Fibroblast of skin of left biceps (primary cell): ENCODE measurements at places on chromosomes 1 and 21.

DNA sequence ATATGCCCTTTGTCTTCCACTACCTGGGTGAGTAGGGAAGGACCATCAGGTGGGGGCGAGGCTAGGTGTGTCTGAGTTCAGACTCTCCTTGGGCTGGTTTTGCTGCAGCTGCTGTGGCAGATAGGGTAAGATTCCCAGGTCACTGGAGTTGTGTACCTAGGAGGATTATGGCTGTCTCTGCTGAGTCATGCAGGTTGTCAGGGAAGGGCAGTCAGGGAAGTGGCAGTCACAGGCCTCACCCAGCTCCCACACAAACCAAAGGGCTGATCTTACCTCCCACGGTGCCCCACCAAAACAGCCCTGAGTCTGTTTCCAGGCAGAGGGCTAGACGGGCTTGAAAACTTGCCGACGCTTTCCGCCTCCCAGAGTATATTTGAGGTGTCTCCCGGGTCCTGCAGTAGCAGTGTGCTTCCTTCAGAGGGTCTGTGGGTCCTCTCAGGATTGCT, 201.6 kb upstream of the PLXNA2 start:
- no peak for DNase-seq

DNA sequence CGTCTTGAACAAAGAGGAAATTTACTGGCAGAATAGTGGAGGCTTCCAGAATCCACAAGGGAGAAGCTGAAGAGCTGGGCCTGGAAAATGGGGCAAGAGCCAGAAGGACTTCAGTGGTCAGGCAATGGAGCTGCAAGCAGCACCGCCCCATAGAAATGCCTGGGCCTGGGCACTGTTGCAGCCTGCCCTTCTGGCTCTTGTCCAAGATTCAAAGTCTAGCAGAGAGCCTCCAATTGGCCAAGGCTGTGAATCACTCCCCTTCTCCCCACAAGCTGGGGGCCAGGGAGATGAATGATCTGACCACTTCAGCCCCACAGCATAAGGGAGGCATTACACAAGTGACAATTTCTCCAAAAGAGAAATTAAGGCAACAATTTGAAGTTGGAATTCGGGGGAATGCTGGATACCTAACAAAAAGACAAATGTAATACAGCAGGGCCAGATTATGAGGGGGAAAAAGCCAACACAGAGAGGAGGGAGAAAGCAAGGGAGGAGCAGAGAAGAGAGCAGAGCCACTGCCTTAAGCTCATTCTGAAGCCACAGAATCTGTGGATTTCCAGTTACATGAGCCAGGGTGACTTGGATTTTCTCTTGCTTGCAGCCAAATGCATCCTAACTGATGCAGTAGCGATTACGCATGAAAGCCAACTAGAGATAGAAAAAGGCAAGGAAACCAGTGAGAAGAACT, 80.3 kb downstream of the LRIG2 start:
- DNase-seq, result no peak

GRCh38 chr1:62209931-62210595, 15.4 kb downstream of the L1TD1 start:
- DNase-seq, result no peak

- DNase-seq, result no peak
Observed at GRCh38 chr1:184506481-184506880, 119.7 kb downstream of the C1orf21 start.

DNA sequence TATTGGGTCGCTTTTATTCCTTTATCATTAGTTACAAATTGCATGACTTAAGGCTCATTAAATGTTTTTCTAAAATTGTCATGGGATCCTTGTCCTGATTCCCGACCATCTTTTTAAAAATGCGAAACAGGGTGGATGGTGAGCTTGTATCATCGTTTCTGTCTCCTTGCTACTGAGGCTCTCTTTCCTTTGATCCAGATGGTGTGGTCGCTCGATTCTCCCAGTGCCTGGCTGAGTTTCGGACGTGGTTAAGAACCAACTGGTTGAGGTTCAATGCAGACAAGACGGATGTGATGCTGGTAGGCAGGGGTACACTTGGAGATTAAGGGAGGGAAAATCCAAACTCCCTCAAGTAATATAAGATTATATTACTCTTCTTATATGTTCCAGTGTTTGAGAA, 1.2 kb downstream of the MIER1 start:
- no peak for DNase-seq

DNA sequence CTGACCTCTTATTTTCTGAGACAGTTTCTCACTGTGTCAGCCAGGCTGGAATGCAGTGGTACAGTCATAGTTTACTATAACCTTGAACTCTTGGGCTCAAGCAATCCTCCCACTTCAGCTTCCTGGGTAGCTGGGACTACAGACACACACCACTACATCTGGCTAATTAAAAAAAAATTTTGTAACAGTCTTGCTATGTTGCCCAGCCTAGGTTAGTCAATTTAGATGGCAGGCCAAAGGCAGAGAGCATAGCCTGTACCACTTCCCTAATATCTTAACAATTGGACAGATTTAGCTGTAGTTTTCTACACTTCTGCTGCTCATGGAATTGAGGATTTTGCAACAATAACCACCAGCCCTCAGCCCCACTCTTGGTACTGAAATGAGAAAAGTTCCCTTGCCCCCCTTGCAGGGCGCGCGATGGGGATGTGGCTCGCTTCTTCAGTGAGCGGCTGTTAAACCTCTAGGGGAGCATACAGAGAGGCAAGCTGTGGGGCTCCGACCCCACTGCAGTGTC, 34.9 kb upstream of the PTGFRN start:
- no peak for DNase-seq

- peak; percentile 62 for DNase-seq
Observed at GRCh38 chr1:100730130-100730529, 10.6 kb downstream of the VCAM1 start.

GRCh38 chr1:197688233-197688632, 87.0 kb downstream of the DENND1B start:
- no peak for DNase-seq

GRCh38 chr1:219066631-219067349, 106.9 kb upstream of the LYPLAL1 start:
- no peak for DNase-seq

- no peak for DNase-seq
Observed at GRCh38 chr1:209157546-209158249, 425.8 kb upstream of the CAMK1G start.

GRCh38 chr1:7784492-7785071, 491 bp downstream of the PER3 start:
- no peak for DNase-seq

DNA sequence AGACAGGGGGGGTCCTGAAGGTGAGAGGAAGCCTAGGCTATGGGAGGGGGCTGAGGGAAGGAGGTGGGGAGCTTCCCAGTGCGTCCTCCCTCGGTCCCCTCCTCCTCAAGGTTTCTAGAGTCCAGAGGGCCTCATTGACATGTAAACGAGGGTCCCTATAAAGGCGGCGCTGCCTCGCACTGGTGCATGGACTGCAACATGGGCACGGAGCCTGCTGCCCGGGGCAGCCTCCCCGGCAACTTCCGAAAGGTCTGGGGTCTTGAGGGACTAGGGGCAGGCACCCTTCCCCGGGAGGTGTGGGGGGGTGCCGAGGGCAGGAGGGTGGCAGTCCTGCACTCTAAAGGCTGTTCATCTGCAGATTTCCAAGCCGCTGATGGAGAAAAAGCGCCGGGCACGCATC, at the start of gene HES3:
TSS of gene HES3 (plus strand) at position 187 of the 400 bp plus-strand sequence. CDS start at position 374, 187 bp downstream.
- DNase-seq, result no peak

GRCh38 chr1:1267488-1268283, 6.0 kb downstream of the UBE2J2 start:
- no peak for DNase-seq

GRCh38 chr1:226778657-226779058, 39.6 kb upstream of the ITPKB start:
- peak; percentile 25 for DNase-seq

DNA sequence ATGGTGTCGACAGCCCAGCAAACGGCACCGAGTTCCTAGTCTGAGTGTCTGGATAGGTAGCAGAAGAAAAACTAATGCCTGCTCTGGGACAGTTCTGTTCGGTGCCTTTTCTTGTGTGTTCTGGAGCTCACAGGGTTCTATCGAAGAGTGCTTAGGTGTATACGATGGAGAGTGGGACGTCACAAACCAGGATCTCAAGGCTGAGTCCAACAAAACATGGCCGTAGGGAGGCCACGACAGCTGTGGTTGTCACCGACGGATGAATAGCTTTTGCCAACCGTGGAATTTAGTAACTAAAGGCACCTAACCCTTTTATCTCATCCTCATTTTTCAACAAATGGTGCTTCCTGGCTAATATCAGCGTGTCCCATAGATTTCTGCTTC, 635 bp upstream of the SYNJ1 start:
- DNase-seq, result no peak

DNA sequence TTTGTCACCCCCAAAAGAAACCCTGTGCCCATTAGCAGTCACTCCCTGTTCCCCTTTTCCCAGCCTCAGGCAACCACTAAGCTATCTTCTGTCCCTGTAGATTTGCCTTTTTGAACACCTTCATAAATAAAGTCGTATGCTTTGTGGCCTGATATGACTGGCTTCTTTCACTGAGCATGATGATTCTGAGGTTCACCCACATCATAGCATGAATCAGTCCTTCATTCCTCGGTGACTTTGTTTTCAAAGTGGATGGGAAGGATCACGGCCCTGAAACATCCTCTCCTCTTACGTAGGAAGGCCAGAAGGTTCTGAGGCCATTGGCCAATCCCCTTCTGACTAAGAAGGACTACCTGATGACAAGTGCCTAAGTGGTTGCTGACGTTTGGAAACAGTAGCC, 39.1 kb downstream of the NIPAL3 start:
- DNase-seq, result no peak

DNA sequence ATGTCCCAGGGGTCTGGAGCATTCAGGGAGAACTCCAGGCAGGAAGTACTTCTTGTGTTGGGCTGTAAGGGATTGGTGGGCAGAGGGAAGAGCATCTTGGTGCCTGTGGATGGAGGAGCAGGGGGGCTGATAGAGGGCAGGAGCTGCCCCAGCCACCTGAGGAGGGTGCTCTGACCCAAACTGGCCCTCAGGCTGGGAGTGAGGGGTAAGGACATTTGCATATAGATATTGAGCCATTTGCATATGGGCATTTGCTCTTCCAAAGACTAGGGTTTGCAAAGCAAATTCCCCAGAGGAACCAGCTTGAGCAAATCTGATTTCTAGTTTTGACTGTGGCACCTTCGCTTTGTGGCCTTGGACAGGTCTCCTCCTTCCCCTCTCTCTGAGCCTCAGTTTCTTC, 18.2 kb downstream of the ZNF362 start:
- DNase-seq, result no peak

- no peak for DNase-seq
Observed at GRCh38 chr1:160855181-160855981, 7.3 kb downstream of the CD244 start.

- peak; percentile 80 for DNase-seq
Observed at GRCh38 chr1:172914501-172915144, 136.1 kb downstream of the TNFSF18 start.

DNA sequence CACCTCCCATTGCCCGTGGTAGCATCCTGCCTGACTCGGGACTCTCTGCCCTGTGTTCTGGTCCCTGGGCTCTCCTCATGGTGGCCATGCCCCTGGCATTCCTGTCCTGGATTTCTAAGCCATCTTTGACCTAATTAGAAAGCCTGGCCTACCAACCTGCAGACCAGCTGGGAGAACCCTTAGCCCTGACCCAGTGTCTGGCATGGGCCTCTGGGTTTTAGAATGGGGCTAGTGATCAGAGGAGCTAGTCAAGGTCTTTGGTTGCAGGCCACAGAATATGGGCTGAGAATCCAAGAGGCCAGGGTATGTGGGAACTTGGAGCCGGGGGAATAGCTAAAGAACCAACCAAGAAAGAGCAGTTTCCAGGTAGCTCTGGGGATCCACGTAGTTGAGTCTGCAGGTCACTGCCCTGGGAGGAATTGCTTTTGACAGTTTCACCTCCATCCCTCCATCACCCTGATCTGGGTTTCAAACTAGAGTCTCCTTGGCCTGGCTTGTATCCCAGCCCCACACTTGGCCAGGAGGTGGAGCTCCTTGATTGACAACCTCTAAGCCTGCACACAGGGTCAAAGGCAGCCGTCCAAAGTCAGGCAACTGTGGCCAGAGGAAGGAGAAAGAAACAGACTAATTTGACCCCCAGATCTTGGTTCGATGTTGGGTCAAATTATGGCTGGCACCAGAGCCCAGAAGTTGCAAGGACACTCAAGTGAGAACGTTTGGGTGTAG, 54.7 kb upstream of the ABCG1 start:
- no peak for DNase-seq

- no peak for DNase-seq
Observed at GRCh38 chr1:24897263-24898151, 32.6 kb downstream of the RUNX3 start.

DNA sequence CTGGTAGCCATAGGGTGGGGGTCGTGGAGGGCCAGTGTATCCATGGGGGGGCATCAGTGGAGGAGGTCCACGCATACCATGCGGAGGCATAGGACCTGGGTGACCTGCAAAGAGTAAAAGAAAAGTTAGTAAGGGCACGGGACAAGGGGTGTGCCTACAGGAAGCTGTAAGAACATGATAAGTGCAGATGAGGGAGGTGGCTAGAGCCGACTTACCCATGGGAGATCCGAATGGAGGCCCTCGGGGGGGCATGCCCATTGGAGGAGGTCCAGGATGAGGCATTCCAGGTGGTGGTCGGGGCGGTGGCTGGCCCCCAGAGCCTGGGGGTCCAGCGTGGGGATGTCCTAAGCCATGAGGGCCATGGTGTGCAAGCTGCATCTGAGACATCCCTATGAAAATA, 4.0 kb downstream of the SF3B4 start:
- DNase-seq, result no peak

GRCh38 chr21:39867198-39867650, at the start of gene PCP4:
TSS of gene PCP4 (plus strand) at chr21:39867438. CDS start at chr21:39867502, 64 bp downstream.
- DNase-seq, result no peak

GRCh38 chr1:119884711-119885110, 11.6 kb downstream of the ADAM30 start:
- no peak for DNase-seq

GRCh38 chr1:243793298-243793697, 56.7 kb downstream of the AKT3 start:
- no peak for DNase-seq

DNA sequence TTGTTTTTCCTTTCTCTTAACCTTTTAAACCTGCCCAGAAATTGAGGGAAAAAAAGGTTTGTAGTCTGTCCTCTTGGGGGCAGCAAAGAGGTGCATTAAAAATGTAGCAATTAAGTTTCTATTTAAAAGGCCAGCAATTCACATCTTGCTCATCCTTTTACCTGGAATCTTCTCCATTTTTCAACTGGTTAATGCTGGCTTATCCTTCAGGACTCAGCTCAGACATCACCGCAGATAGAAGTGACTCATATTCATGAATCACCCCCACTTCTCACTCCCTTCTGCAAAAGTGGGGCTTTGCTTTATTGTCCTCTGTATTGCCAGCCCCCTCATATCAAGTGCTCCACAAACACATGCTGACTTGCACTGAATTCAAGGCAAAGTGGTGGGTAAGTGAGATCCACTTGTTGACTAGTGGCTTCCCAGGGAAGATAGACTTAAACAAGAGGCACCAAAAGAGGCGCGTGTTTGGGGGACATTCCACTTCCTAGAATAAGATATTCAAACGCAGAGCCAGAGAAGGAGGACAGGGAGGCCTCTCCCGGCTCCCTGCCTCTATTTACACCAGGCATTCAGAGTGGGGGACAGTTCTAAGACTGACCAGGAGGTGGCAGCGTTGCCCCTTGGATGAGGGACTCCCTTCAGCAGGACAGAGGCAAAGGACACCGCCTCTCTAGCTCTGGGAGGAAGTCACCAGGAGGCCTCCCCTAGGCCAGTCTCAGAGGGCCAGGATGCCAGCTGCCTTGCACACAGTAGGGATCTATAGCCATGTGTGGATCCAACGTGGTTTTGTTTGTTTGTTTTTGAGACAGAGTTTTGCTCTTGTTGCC, 23.2 kb upstream of the ZNF648 start:
- peak; percentile 25 for DNase-seq

GRCh38 chr21:46517361-46517760, 58.7 kb downstream of the DIP2A start:
- no peak for DNase-seq
